ENCODE measurements at places on chromosomes 3 and 15. TPM values are rescaled to one million over a fixed set of nuclear protein-coding genes. Genes with fewer than 3 reads are reported as not detected.

DNA sequence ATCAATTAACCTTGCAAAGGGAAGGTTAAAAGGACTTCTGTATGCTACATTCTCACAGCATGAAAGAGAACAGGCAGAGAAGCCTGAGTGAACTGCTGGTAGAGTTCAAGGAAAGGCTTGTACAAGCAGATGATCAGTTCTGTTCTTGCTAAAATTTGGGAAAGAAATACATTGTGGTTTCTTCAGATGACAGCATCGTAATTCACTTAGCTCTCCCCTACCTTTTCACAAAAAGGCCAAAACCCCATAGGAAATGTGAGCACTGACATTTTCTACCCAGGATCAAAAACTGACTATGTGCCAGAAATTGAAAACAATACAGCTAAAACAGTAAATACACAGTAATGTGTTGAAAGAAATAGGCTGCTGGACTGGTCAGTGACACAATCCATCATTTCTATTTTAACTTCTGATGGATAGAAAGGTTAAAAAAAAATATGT lies 216.4 kb downstream of the DPH6 start:
- no peaks in the 10 kb centered on the region for H3K27me3 ChIP-seq
- no peaks in the 10 kb centered on the region for H3K4me1 ChIP-seq
- no peak overlapping the region for H3K27ac ChIP-seq
- H3K36me3 ChIP-seq = no peaks in the 10 kb centered on the region
- H3K4me3 ChIP-seq = no peak overlapping the region
- no peak for DNase-seq

DNA sequence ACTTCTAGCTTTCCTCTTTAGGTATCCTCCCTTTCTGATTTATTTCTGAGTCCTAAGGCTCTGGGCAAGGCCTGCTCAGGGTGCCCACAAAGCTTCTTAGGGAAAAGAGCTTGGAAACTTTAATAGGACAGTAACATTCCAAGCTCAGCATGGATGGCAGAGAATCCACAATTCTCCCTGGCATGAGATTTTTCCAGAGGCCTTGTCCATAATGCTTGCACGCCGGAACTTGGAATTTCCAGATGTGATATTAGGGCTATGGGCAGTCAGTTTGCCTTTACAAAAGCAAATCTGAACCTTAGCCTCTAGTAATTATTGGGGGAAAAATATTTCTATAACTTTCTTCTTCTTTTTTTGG lies 139.0 kb upstream of the RBMS3 start:
- H3K27me3 ChIP-seq = no peaks in the 10 kb centered on the region
- no peak for DNase-seq
- no peak overlapping the region for H3K4me3 ChIP-seq
- H3K36me3 ChIP-seq = no peaks in the 10 kb centered on the region
- no peak overlapping the region for H3K27ac ChIP-seq

- no peak overlapping the region for H3K4me3 ChIP-seq
- no peaks in the 10 kb centered on the region for H3K27me3 ChIP-seq
- no peak overlapping the region for H3K27ac ChIP-seq
- H3K4me1 ChIP-seq = peaks cover 54% of the 10 kb centered on the region
- DNase-seq = no peak
- peaks cover 28% of the 10 kb centered on the region for H3K36me3 ChIP-seq
Measured at GRCh38 chr3:49780080-49780974, 6.0 kb downstream of the IP6K1 start.

DNA sequence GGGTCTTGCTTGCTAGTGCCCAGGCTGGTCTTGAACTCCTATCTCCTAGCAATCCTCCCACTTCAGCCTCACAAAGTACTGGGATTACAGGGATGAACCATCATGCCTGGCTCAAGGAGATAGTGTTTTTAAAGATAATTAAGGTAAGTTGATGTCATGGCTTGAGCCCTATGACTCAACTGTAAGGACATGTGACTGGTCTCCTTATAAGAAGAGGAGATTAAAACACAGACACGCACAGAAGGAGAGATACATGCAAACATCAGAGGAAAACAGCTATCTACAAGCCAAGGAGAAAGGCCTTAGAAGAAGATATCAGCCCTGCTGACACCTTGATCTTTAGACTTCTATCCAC lies 220.4 kb upstream of the GADL1 start:
- no peaks in the 10 kb centered on the region for H3K27me3 ChIP-seq
- no peak overlapping the region for H3K4me3 ChIP-seq
- H3K4me1 ChIP-seq = no peaks in the 10 kb centered on the region
- H3K36me3 ChIP-seq = no peaks in the 10 kb centered on the region

DNA sequence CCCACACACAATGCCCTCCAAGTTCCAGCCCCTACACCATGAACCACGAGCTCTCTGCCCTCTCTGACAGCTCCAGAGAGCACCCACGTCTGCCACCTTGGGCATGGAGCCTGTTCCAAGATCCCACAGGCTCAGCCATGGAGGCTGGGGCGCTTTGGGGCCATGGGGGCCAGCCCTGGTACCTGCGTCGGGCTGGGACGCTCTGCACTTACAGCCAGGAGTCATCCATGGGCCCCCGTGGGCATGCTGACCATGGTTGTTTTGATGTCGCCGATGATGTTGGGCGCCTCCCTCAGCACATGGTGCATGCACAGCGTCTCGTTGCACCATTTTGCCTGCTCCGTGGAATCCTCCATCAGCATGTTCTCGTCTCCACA lies 51.9 kb upstream of the UBE2Q2 start:
- H3K4me3 ChIP-seq = no peak overlapping the region
- no peak overlapping the region for H3K27ac ChIP-seq
- H3K4me1 ChIP-seq = no peaks in the 10 kb centered on the region
- H3K27me3 ChIP-seq = peaks cover under 1% of the 10 kb centered on the region

GRCh38 chr15:41860049-41860828 lies 21.6 kb downstream of the PLA2G4B start:
- H3K27me3 ChIP-seq = no peaks in the 10 kb centered on the region
- H3K27ac ChIP-seq = no peak overlapping the region
- no peak for DNase-seq
- H3K36me3 ChIP-seq = no peaks in the 10 kb centered on the region

- peaks cover 31% of the 10 kb centered on the region for H3K4me1 ChIP-seq
- DNase-seq = no peak
- H3K27ac ChIP-seq = peak overlapping the region; percentile 42
- no peaks in the 10 kb centered on the region for H3K27me3 ChIP-seq
Measured at GRCh38 chr3:49358884-49359225, 702 bp upstream of the GPX1 start.

- no peaks in the 10 kb centered on the region for H3K36me3 ChIP-seq
- no peaks in the 10 kb centered on the region for H3K27me3 ChIP-seq
- no peak overlapping the region for H3K27ac ChIP-seq
- H3K4me3 ChIP-seq = no peak overlapping the region
Measured at GRCh38 chr15:31228980-31229826, 97.4 kb upstream of the KLF13 start.

GRCh38 chr3:177591379-177591778 lies 394.1 kb upstream of the TBL1XR1 start:
- H3K4me1 ChIP-seq = peaks cover 17% of the 10 kb centered on the region
- no peak for DNase-seq
- no peaks in the 10 kb centered on the region for H3K36me3 ChIP-seq
- H3K27me3 ChIP-seq = no peaks in the 10 kb centered on the region
- no peak overlapping the region for H3K4me3 ChIP-seq
- H3K27ac ChIP-seq = no peak overlapping the region

GRCh38 chr3:115698851-115699591 lies 75.7 kb downstream of the GAP43 start:
- no peak overlapping the region for H3K27ac ChIP-seq
- peak; percentile 9 for DNase-seq
- no peaks in the 10 kb centered on the region for H3K27me3 ChIP-seq
- no peaks in the 10 kb centered on the region for H3K36me3 ChIP-seq
- no peaks in the 10 kb centered on the region for H3K4me1 ChIP-seq

DNA sequence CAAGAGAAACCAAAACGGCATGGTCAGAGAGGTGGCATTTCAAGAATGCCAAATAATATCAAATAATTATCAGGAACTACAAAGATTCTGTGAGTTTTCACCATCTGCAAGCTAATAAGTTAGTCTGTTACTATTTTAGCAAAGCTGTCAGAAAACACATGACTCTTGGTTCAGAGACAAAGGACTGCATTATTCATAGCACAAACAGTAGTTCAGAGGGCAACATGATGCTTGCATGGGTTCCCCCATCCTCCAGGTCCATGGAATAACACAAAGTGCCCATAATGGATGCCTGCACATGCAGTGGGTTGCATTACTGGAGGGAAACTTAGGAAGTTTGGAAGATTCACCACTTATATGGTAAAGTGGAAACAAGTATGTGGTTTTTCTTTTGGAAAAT lies 228.8 kb upstream of the ALCAM start:
- no peak overlapping the region for H3K27ac ChIP-seq
- no peak overlapping the region for H3K4me3 ChIP-seq
- DNase-seq = no peak
- no peaks in the 10 kb centered on the region for H3K27me3 ChIP-seq
- H3K4me1 ChIP-seq = no peaks in the 10 kb centered on the region

DNA sequence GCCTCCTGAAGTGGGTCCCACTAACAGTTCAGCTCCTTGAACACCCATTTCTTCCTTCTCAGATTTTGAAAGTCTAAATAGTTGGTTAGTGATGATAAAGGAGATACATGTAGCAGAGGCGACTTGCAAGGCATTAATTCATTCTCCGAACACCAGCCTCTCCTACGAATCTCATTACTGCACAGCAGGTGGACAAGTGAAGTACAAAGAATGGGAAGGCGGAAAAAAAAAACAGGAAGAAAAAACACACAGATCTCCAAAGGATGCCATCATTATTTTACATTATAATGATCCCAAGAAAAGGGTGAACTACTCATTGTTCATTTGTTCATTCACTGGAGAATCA lies 276.5 kb downstream of the MAGI1 start:
- H3K4me1 ChIP-seq = no peaks in the 10 kb centered on the region
- no peaks in the 10 kb centered on the region for H3K36me3 ChIP-seq
- no peak overlapping the region for H3K4me3 ChIP-seq
- DNase-seq = no peak

- H3K36me3 ChIP-seq = peaks cover 8% of the 10 kb centered on the region
- H3K27ac ChIP-seq = no peak overlapping the region
- DNase-seq = no peak
- no peaks in the 10 kb centered on the region for H3K27me3 ChIP-seq
Measured at GRCh38 chr3:15794303-15794771, 3.4 kb downstream of the ANKRD28 start.

- no peak for DNase-seq
- no peaks in the 10 kb centered on the region for H3K36me3 ChIP-seq
- peaks cover 13% of the 10 kb centered on the region for H3K4me1 ChIP-seq
- H3K27me3 ChIP-seq = peaks cover 22% of the 10 kb centered on the region
Measured at GRCh38 chr15:99109555-99110021, 4.7 kb downstream of the SYNM start.

- no peak overlapping the region for H3K27ac ChIP-seq
- H3K27me3 ChIP-seq = no peaks in the 10 kb centered on the region
- H3K36me3 ChIP-seq = peaks cover 35% of the 10 kb centered on the region
Measured at GRCh38 chr15:85646538-85647091, 148.1 kb downstream of the KLHL25 start.

DNA sequence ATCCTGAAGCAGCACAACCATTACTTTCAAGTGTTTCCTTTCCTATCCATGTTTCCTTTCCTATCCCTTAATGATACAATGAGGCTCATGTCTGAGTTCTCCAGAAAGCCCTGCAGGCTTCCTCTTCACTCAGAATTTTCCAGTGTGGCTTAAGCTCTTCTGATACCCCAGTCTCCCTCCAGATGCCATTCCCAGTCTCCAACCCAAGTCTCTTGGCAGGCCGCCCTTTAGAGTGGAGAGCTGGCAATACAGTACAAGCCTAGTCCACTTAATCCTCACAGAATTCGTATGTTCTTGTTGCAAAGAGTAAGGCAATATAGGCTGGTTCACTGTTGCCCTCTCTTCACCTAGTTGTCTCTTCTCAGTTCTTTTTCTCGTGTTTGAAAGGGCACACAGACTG lies 503.9 kb upstream of the MDFIC2 start:
- H3K36me3 ChIP-seq = no peaks in the 10 kb centered on the region
- H3K27me3 ChIP-seq = no peaks in the 10 kb centered on the region
- no peak overlapping the region for H3K4me3 ChIP-seq
- H3K27ac ChIP-seq = no peak overlapping the region
- H3K4me1 ChIP-seq = no peaks in the 10 kb centered on the region

GRCh38 chr3:124496061-124496460 lies 234.2 kb upstream of the UMPS start:
- H3K4me1 ChIP-seq = peaks cover 5% of the 10 kb centered on the region
- no peak overlapping the region for H3K27ac ChIP-seq
- peaks cover 5% of the 10 kb centered on the region for H3K27me3 ChIP-seq
- H3K4me3 ChIP-seq = no peak overlapping the region
- DNase-seq = no peak
- no peaks in the 10 kb centered on the region for H3K36me3 ChIP-seq

DNA sequence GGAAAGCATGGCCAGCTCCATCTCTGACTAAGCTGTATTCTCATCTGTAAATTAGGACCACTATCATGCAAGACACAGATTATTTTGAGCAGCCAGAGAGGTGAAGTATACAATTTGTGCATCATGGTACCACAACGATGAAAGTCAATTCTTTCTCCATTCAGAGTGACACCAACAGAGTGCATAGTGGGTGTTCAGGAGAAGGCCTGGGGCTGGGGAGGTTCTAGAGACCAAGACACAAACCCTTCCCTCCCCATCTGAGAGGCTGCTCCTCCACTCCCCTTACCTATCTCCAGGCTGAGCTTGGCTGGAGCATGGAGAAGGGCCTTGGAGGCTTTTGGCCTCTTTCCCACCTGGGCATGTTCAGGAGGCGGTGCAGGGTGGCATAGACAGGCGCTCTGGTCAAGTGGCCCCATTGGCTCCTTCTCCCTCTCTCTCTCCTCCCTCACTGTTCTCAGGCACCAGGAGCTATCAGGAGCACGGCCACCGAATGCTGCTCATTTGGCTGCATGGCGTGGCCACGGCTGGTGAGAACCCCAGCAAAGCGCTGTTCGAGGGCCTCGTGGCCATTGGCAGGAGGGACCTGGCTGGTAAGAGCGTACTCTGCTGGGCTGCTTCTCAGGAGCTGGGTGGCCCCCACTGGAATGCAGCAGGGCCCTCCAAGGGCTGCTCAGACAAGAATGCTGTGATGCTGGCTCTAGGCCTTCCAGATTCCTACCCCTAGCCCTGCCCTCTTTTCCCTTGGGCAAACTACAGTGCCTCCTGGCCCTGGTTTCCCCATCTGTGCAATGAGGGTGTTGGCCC lies 37.9 kb downstream of the ANKDD1A start:
- DNase-seq = no peak
- H3K4me1 ChIP-seq = no peaks in the 10 kb centered on the region
- H3K27me3 ChIP-seq = no peaks in the 10 kb centered on the region
- no peak overlapping the region for H3K27ac ChIP-seq
- no peaks in the 10 kb centered on the region for H3K36me3 ChIP-seq

The PRTG gene
- not detected for total RNA-seq

The EFHB gene
- total RNA-seq = 1.2 TPM

The C3orf49 gene
- not detected for total RNA-seq

The SLC2A2 gene
- total RNA-seq = not detected

The NR2E3 gene
- total RNA-seq = not detected

The PLCH1 gene
- total RNA-seq = 0.20 TPM

The CCR1 gene
- 0.38 TPM for total RNA-seq

The TTLL13 gene
- 0.63 TPM for total RNA-seq

The PRSS50 gene
- total RNA-seq = not detected

The EFCAB12 gene
- 3.4 TPM for total RNA-seq

Measured in CD4-positive, alpha-beta T cell (primary cell).